ENCODE measurements at places on chromosomes 3 and 15. TPM values are rescaled to one million over a fixed set of nuclear protein-coding genes. Genes with fewer than 3 reads are reported as not detected.
A peak's percentile ranks its signal among the peaks of the same experiment; 100 is the strongest.

The LRRN1 gene
- total RNA-seq, result not detected

DNA sequence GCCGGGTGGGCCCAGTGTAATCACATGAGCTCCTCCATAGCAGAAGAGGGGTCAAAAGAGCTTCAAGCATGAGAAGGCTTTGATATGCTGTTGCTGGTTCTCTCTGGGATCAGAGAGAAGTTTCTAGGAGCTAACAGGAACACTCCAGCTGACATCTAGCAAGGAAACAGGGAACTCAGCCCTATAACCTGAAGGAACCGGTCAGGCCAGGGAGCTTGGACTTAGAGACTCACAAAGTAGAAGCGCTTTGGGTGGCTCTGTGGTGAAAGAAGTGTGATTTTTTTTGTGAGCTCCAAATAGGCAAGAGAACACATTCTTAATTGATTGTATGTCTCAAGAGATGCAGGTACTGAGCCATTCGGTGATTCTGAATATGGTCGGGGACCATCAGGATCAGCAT, 26.2 kb upstream of the EPHB1 start:
- no peaks in the 10 kb centered on the region for H3K36me3 ChIP-seq
- DNase-seq, result no peak
- no peak overlapping the region for H3K27ac ChIP-seq
- no peaks in the 10 kb centered on the region for H3K27me3 ChIP-seq

DNA sequence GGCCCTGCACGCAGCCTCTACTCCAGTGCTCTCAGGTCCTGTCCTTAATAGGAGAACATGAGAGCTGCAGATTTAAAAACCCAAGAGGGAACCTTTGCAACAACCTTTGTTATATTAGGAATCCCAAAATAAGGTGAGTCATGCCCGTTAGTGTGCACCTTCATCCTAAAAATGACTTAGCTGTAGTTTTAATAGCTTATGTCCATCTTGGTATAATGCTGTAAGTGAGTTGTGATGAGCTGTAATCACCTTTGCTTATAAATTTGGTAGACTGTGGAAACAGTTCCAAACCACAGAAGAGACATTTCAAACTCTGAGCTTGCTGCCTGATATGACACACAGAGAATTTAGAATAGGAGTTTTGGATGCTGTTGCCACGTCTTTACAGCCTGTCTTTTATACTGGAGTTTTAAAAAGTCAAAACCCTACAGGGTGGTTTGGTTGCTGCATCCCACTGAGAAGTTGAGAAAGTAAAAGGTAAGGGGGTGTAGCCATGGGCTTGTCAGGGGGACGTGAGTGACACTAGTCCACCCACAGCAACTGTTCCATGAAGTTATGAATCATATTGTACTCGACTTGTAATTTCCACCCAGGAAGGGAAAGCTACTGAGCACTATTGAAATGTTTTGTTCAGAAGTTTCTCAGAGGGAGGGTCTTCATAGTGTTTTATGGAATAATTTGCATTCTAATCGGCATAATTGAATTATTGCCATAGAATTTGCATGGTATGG, 27.4 kb upstream of the CD47 start:
- no peak overlapping the region for H3K27ac ChIP-seq
- no peaks in the 10 kb centered on the region for H3K27me3 ChIP-seq
- H3K4me1 ChIP-seq, result peaks cover 21% of the 10 kb centered on the region
- DNase-seq, result peak; percentile 63

DNA sequence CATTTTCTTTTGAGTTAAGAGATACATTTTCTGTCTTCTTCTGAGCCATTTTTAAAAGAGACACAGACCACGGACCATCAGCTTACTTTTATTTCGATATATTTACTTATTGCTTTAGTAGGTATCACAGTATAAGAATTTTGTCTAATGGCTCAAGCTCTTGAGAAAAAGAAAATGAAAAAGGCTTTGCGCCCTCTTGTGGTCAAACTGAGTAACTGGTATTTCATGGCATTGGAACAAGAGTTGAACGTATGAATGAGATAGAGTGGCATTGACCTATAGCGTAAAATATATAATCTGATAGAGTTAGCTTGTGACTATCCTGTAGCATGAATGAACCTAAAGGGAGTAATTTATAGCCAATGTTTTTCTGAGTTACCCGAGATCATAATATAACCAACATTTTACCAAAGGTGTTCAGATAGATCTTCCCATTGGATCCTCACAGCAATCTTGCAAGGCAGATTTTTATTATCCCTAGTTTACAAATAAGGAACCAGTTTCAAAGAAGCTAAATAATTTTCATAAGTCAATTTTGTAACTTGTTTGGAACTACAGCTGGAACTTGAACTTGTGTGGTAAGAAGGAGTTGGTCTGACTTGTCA, 154.6 kb downstream of the POLR2M start:
- no peak overlapping the region for H3K4me3 ChIP-seq
- H3K27me3 ChIP-seq, result no peaks in the 10 kb centered on the region
- H3K36me3 ChIP-seq, result no peaks in the 10 kb centered on the region
- H3K4me1 ChIP-seq, result no peaks in the 10 kb centered on the region

DNA sequence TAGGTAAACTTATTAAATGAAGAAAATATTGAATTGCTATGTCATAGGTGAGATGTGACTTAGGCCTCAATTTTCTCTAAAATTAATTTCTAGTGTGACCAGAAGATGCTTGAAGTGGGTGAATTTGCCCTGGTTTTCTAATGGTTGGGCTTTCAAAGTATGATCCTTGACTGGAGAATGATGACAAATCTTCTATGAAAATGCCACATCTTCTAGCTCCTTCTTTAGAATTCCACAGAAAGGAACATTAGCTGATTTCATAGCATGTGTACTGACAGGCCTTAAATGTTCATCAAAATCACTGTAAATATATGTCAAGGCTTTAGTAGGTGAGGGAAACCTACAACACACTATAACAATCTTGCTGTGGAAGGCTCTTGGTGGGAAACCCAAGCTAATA, 8.9 kb downstream of the ABI3BP start:
- no peaks in the 10 kb centered on the region for H3K27me3 ChIP-seq
- DNase-seq, result no peak
- no peaks in the 10 kb centered on the region for H3K4me1 ChIP-seq
- no peak overlapping the region for H3K4me3 ChIP-seq
- no peak overlapping the region for H3K27ac ChIP-seq
- H3K36me3 ChIP-seq, result no peaks in the 10 kb centered on the region

DNA sequence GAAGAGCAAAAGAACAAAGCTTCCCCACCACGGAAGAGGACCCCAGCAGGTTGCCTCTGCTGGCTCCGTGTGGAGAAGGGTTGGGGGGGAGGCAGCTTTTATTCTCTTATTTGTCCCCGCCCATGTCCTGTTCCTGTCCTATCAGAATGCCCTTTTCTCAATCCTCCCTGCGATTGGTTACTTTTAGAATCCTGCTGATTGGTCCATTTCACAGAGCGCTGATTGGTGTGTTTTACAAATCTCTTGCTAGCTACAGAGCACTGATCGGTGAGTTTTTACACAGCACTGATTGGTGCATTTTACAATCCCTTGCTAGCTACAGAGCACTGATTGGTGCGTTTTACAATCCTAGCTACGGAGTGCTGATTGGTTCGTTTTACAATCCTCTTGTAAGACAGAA, 100.6 kb upstream of the KLF13 start:
- H3K4me3 ChIP-seq, result no peak overlapping the region
- no peak for DNase-seq
- no peaks in the 10 kb centered on the region for H3K36me3 ChIP-seq
- H3K27me3 ChIP-seq, result peaks cover 16% of the 10 kb centered on the region

- H3K27ac ChIP-seq, result no peak overlapping the region
- no peaks in the 10 kb centered on the region for H3K36me3 ChIP-seq
Observed at GRCh38 chr3:124075753-124076152, 83.8 kb upstream of the ROPN1 start.

The CHRNA7 gene
- total RNA-seq, result 1.0 TPM

The KLF15 gene
- total RNA-seq, result 0.12 TPM

GRCh38 chr3:59374818-59375211, 325.0 kb upstream of the CFAP20DC start:
- no peaks in the 10 kb centered on the region for H3K27me3 ChIP-seq
- no peak overlapping the region for H3K27ac ChIP-seq
- H3K4me3 ChIP-seq, result no peak overlapping the region
- DNase-seq, result no peak
- H3K4me1 ChIP-seq, result no peaks in the 10 kb centered on the region
- no peaks in the 10 kb centered on the region for H3K36me3 ChIP-seq

DNA sequence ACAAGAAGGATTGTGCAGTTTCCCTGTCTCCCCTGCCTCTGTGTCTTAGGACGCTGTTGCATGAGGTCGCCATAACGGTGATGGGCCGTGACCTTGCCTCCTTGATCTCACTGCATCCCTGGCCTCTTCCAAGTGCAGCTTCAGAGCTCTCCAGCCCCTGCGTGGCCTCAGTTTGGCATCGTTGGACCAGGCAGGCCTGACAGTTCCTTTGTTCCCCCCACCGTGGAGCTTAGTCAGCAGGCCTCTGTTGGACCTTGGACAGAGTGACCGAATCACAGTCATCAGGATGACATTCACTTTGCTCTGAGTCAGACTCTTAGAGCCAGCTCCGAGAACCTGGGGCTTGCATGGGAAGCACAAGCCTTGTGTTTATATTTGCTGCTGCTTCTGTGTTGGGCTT, 139.4 kb downstream of the OPA1 start:
- H3K36me3 ChIP-seq, result no peaks in the 10 kb centered on the region
- DNase-seq, result peak; percentile 90
- peaks cover 12% of the 10 kb centered on the region for H3K4me1 ChIP-seq
- no peak overlapping the region for H3K4me3 ChIP-seq
- no peak overlapping the region for H3K27ac ChIP-seq
- no peaks in the 10 kb centered on the region for H3K27me3 ChIP-seq

DNA sequence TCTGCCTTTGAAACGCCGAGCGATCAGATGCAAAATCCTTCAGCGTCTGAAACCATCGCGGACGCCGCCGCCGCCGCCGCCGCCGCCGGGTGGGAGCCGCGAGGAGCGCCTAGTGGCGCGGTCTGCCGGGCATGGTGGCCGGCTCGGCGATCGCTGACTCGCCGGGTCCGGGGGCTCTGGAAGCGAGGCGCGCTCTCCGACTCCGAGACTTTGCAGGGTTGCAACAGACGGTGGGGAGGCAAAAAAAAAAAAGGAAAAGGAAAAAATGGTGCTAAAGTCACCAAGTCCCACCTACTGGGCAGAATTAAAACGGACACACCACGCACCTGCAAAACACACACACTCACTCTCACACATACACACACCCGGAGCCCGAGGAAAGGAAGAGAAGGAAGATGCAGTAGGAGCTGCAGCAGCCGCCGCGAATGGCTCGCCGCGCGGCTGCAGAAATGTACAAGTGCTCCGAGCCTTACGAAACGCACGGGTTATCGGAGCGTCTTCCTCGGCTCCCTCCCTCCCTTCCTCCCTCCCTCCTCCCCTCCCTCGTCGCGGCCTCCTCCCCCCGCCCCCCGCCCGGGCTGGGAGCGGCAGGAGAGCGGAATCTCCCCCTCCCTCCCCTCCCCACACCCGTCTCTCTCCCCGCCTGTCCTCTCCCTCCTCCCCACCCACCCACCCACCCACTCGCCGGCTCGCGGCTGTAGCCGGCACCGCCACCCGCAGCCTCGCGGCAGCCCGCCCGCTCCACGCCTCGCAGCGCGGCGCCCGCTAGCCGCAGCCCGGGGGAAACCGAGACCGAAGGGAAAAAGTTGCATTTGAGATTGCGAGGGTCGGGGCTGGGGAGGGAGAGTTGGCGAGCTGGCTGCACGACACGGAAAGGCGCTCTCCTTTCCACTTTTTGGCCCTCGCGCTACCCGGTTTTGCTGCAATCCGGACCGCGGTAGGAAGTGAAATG, at the start of gene NTRK3:
Gene NTRK3, minus strand, starts transcription at position 461 of the 952 bp plus-strand sequence. CDS start 586 bp downstream, outside the sequence.
- peak within 1 kb of the TSS; percentile 40 for H3K4me3 ChIP-seq
- no peaks in the 10 kb centered on the region for H3K4me1 ChIP-seq
- H3K36me3 ChIP-seq, result no peaks in the 10 kb centered on the region
- no peak for DNase-seq
- H3K27me3 ChIP-seq, result peaks cover 44% of the 10 kb centered on the region

DNA sequence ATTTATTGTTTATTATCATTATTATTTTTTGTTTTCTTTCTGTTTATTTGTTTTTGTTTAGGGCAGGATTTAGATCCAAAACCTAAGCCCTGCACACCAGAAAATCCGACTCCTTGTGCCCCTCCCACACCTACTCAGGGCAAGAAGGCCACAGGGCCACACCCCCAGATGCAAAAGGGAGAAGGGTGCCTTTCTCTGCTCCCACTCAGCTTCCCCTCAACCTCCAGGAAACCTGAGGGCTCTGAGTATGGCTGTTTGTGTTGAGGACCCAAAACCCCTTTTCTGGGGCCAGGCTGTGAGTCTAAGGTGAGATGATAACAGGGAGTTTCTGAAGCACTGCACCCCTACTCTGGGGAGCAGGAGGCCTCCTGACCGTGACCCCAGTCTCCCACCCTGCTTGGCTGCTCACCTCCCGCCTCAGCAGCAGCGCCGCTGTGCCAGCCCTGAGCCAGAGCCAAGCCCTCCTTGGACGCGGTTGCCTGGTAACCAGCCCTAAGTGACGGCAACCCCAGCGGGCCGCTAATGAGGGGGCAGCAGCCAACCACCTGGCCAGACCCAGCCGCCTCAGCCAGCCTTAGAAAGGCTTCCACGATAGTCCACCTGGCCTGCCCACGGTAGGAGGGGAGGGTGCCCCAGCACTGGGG, 6.4 kb upstream of the C15orf39 start:
- H3K4me3 ChIP-seq, result no peak overlapping the region
- peaks cover 2% of the 10 kb centered on the region for H3K4me1 ChIP-seq
- no peaks in the 10 kb centered on the region for H3K27me3 ChIP-seq
- H3K36me3 ChIP-seq, result no peaks in the 10 kb centered on the region
- no peak overlapping the region for H3K27ac ChIP-seq

GRCh38 chr3:126117212-126117611, 33.3 kb upstream of the SLC41A3 start:
- H3K4me1 ChIP-seq, result peaks cover 8% of the 10 kb centered on the region
- no peaks in the 10 kb centered on the region for H3K36me3 ChIP-seq
- no peak overlapping the region for H3K4me3 ChIP-seq

GRCh38 chr3:176351408-176351807, 845.9 kb downstream of the TBL1XR1 start:
- no peak overlapping the region for H3K27ac ChIP-seq
- no peaks in the 10 kb centered on the region for H3K27me3 ChIP-seq
- no peaks in the 10 kb centered on the region for H3K4me1 ChIP-seq

The SNAPC5 gene
- total RNA-seq, result 38.2 TPM

DNA sequence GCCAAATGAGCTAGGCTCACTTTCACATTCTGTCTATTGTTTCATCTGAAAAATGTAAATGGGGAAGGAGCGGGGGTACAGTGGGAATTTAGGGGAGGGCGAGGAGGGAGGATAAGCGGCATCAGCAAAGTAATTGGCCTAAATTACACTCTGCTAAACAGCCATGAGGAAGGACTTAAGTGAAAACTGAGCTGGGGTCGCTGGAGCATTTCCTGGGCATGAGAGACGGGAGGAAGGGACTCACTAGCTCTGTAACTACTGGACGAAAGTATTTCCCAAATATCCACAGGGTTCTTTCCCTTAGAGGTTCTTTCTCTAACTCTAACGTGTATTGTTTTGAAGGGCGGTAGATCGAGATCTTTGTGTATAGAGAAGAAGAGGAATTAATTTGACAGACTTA, 418.0 kb downstream of the SOX2 start:
- H3K36me3 ChIP-seq, result no peaks in the 10 kb centered on the region
- H3K4me1 ChIP-seq, result no peaks in the 10 kb centered on the region
- peaks cover 84% of the 10 kb centered on the region for H3K27me3 ChIP-seq
- no peak for DNase-seq
- H3K4me3 ChIP-seq, result no peak overlapping the region
- no peak overlapping the region for H3K27ac ChIP-seq

GRCh38 chr15:77312523-77312922, 107.4 kb downstream of the PEAK1 start:
- no peak overlapping the region for H3K4me3 ChIP-seq
- H3K27me3 ChIP-seq, result no peaks in the 10 kb centered on the region
- peaks cover 10% of the 10 kb centered on the region for H3K4me1 ChIP-seq
- no peaks in the 10 kb centered on the region for H3K36me3 ChIP-seq
